ENCODE measurements at places on chromosomes 6 and 20.
A peak's percentile ranks its signal among the peaks of the same experiment; 100 is the strongest.

DNA sequence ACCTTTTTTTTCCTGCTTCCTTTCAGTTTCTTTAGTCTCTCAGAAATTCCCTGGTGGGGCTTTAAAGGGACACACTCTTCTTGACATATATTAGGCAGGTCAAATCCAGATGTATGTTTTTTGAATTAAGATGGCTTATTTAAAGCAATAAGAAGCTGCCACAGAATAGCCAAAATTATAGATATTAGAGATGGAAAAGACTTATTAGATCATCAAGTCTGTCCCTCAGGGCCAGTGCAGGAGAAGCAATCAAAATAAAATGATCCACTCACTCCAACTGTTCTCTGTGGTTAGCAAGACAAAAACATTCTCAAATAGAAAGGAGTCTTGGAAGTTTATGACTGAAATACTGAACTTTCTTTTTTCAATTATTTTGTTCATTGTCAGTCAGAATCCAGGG lies 462.8 kb downstream of the CDC5L start:
- no peak for DNase-seq

GRCh38 chr20:21564127-21564773 lies 50.4 kb upstream of the NKX2-2 start:
- no peak for DNase-seq

GRCh38 chr6:7073821-7074525 lies 33.8 kb upstream of the RREB1 start:
- DNase-seq, result no peak

DNA sequence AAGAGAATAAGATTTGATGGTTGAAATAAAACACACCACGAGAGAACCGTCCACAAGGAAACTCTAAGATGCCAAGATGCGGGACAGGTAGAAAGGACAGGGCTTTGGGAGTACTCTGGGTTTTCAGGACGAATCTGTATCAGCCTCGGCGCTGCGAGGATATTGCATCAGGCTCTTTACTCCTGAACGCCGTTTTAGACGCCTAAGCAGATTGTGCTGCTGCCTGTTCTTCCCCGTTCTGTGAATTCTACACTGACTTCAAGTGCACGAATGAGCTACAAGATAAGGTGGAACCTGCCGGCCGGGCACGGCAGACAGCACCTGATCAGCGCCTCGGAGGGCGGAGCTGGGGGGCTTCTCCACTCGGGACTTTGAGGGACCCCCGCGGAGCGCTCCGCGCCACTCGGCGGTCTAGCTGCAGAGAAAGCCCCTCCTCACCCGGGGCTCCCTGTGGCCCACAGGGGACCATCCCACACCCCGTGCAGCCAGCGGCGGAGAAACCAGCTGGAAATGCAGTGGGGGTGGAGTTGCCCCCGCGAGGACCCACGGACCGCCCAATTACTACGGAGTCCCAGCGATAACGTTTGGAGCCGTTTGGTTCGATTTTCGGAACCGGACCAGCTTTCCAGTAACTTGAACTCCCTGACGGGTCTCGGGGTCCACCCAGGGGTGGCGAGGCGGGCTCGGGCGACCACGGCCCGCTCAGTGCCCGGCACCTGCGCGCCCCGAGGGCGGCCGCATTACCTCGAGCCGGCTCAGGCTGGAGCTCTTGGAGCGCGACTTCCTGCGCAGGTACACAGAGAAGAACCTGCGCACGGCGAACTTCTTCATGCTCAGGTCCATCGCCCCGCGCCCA lies 646 bp downstream of the RPS6KA2 start:
- DNase-seq, result peak; percentile 84

DNA sequence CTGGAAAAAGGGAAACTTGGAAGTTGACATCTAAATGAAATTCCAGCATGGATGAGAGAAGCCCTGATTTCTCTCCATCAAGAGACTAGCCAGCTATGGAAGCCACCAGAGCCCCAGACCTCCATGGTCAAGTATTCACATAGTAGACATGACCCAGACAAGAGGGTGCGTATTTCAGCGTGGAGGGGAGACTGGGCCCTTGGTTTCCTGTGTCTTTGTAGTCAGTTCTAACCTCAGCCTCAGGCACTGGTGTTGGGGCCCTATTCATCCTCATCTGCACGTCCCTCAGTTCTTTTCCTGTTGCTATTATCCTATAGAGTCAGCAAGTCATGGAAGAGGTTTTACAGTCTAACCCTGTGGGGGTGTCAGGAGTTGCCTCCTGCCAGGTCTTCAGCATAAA lies 12.5 kb downstream of the GNL1 start:
- no peak for DNase-seq

- no peak for DNase-seq
Observed at GRCh38 chr20:32707691-32708581, 34.2 kb upstream of the C20orf203 start.

DNA sequence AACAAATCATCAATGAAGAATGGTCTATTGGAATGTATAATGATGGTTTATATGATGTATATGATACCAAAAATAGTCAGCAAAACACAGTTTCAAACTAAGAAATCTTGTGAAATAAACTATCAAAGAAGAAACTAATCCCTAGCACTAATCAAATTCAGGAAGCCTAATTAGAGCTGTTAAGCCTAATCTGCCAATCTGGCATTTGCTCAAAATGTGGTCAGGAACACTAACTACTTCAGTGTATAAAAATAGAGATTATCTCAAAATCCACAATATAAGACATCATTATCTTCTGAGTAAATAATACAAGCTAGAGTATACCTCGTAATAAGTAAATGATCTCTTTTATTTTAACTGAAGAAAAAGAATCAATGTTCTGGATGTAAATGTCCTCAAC lies 12.8 kb upstream of the AKAP7 start:
- DNase-seq, result no peak

DNA sequence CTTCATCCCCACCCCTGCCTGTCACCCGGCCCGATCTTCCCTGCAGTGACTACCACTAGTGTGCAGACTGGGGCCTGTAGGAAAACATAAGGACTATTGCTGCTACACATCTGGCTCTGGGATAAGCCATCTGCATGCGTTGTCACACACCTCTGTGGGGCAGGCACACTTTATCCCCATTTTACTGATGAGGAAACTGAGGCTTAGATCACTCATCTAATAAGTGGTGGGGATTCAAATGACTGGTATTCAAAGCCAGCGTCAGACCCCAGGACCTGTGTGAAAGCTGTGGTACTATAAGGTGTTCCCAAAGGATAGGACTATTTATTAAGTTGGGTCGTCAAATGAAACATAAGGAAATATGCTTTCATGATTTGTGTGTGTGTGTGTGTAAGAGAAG lies 148.9 kb upstream of the RNF24 start:
- no peak for DNase-seq

- DNase-seq, result no peak
Observed at GRCh38 chr6:170186006-170186935, 104.6 kb downstream of the DLL1 start.

GRCh38 chr6:148538261-148539190 lies 195.9 kb downstream of the SASH1 start:
- DNase-seq, result no peak

DNA sequence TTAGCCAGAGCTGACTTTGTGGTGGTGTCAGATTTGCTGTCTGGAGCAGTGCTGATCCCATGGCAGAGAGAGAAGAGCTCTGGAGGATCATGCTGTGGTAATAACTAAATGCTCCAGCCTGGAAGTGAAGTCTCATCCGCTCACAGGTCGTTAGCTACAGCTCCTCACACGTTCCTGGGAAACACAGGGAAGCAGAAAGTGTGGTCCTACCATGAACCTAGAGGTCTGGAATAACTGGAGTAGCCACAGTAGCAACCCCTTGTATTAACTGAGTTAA lies 2.7 kb downstream of the HIVEP1 start:
- DNase-seq, result no peak
